ENCODE measurements at places on chromosomes 6 and 20.

- DNase-seq = no peak
Observed at GRCh38 chr20:16397086-16397485, 176.2 kb downstream of the KIF16B start.

DNA sequence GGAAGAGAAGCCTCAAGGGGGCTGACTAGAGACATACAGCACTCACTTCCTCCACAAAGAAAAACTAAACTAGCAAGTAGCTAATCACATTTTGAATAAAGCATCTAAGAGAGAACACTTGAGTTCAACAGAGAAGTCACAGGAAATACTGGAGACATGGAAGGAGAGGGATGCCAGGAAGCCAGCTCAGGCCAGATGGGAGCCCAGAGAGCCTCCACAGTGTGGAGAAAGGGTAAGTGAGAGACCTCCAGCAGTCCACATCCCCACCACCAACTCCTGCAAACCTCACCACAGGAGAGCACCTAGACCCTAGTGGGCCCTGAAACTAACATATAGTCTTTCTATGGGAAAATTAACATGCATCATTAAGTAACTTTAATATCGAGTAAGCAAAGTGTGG, 79.2 kb downstream of the EPM2A start:
- DNase-seq = no peak

- DNase-seq = no peak
Observed at GRCh38 chr20:37274851-37275524, 13.4 kb upstream of the GHRH start.

DNA sequence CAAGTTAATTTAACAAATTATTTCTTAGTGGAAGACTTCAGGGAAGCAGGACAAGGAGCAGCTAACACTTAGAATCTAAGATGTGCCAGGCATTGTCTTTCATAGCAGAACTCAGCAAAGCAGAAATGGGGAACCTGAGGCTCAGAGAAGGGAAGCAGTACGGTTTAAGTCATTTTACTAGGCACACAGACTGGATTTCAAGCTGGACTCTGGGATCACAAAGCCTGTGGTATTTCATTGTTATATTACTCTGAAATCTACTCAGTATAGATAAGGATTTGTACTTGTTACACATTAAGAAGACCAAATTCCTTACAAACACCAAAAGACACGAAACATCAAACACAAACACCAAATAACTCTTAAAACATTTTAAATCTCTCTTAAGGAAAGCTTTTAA, 199.6 kb downstream of the ISM1 start:
- DNase-seq = no peak

DNA sequence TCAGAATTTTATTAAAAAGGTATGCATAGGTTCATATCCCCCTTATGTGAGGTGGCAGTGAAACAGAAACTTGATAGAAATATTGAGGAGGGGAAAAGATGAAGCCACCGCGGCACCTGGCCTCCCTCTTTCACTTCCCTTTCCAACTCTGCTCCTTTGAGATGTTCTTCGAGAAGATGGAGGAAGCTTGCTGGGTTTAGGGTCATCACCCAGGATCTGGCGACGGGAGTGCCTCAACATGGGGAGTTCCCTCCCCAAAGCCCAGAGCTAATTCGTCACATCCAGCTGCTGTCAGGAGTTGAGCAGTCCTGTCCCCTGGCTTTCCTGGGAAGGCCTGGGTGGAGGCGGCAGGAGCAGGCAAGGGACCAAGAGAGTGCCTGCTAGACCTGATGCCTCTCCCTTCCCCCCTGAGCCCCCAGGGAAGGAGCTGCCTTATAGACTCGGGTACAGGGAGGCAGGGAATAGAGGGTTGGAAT, 29.1 kb downstream of the RREB1 start:
- no peak for DNase-seq

DNA sequence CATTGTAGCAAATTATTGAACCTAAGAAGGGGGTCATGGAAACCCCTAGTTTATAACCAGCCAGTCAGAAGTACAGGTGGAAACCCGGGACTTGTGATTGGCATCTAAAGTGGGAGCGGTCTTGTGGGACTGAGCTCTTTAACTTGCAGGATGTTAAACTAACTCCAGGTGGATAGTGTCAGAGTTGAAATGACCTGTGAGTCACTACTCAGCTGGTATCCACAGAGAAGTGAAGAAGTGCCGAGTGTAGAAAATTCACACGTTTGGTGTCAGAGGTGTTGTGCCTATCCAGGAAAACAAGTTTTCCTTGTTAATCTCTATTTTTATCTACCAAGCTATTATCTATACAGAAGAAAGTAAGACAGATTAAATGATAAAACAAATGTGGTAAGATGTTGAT, 179.7 kb downstream of the ADGRG6 start:
- no peak for DNase-seq

DNA sequence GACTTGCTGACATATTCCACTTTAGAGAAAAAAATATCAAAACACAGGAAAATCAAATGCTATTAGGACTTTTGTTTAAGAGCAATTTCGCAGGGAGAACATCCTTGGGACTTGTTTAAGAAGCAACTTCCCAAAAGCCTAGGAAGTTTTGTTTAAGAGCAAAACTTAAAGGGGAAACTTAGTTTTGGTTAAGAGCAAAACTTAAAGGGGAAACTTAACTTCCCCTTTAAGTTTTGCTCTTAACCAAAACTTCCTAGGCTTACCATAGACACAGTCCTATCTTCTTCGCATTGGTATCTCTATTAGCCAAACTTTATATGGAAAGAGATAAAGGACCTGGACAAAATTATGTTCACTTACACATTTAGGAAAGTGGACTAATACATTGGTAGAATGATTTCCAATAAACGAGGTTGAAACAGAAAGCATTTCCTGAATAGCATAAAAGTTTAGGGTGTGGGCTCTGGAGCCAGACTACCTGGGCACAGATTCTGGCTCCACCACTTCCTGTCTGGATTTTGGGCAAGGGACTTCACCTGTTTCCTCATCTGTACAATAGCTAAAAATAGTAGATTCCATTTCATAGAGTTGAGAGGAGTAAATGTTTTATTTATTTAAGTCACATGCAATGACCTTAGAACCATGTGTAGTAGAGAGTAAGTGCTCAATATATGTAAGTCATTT, 15.7 kb downstream of the PAQR8 start:
- no peak for DNase-seq

- no peak for DNase-seq
Observed at GRCh38 chr6:123182998-123183397, 187.0 kb downstream of the CLVS2 start.

All from NCI-H2171 (cell line).